Stimulated activated CD4-positive, alpha-beta T cell treated with anti-CD3 and anti-CD28 coated beads, Interleukin-1b, Interleukin-23, amount 100 ng/mL, for 4 hours (primary cell): ENCODE measurements at places on chromosomes 5 and 9.

DNA sequence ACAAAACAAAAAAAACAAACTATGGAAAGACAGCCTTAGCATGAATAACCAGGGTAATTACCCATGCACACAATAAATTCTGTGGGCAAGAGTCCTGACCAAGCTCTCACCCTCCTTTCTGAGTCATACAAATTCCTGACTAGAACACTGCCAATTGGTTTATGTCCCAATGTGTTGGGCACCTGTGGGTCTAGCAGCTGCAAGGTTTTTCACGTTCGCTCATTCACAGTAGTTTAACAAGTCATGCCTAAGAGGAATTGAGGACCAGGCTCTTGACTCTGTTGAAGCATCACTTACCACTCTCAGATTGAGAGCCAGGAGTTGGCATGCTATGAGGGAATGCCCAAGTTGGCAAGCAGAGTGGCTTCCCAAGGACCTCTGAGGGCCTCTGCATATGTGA, 205.5 kb upstream of the SLC24A2 start:
- DNase-seq: no peak

GRCh38 chr5:137264573-137264972, 234.6 kb downstream of the SPOCK1 start:
- DNase-seq: no peak

GRCh38 chr5:31811210-31811609, 172.3 kb downstream of the PDZD2 start:
- DNase-seq: no peak

DNA sequence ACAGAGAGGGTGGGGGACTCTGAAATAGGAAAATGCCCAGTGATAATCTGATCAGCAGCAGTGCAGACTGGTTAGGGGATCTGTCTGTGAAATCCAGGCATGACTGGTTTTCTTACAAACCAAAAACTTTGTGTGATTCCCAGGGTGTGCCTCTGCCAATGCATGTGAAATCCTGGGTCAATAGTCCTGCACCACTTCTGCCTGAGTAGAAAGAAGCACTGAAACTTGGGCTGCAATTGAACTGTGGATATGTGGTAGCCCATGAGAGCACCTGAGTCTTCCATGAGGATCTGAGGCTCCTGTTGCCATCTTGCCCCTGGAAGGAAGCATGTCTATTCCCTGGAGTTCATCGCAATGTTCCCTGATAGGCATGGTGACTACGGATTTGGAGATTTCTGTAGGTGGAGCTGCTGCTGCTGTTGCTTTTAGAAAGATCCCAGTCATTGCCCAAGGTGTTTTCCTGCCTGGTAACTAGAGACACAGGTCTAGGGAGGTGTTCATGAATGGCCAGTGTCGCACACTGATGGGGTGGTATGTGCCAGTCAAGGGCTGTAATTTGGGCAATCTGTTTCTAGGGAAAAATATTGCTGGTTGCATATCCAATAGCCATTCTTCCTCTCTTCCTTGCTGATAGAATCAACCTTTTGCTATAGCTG, 146.7 kb downstream of the CARTPT start:
- no peak for DNase-seq

- no peak for DNase-seq
Measured at GRCh38 chr9:23769307-23769935, 56.6 kb downstream of the ELAVL2 start.

DNA sequence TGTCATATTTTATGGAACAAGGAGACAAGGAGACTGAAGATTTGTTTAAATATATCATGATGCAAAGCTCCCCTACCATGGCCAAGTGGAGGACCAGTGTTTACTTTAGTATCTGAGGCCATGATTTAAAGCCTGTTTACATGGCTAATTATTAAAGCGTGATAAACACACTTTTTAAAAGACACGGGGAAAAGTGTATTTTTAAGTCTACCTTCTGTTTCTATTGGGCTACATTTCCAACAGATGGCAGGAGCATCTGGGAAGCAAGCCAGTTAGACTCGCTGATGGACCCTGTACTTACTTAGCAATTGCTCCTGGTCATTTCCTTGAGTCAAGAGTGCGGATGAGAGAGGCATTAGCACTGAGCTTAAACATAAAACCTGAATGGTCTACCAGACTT, 480.3 kb upstream of the SEMA6A start:
- DNase-seq: no peak

- no peak for DNase-seq
Measured at GRCh38 chr5:149397530-149397929, 18.4 kb upstream of the IL17B start.

DNA sequence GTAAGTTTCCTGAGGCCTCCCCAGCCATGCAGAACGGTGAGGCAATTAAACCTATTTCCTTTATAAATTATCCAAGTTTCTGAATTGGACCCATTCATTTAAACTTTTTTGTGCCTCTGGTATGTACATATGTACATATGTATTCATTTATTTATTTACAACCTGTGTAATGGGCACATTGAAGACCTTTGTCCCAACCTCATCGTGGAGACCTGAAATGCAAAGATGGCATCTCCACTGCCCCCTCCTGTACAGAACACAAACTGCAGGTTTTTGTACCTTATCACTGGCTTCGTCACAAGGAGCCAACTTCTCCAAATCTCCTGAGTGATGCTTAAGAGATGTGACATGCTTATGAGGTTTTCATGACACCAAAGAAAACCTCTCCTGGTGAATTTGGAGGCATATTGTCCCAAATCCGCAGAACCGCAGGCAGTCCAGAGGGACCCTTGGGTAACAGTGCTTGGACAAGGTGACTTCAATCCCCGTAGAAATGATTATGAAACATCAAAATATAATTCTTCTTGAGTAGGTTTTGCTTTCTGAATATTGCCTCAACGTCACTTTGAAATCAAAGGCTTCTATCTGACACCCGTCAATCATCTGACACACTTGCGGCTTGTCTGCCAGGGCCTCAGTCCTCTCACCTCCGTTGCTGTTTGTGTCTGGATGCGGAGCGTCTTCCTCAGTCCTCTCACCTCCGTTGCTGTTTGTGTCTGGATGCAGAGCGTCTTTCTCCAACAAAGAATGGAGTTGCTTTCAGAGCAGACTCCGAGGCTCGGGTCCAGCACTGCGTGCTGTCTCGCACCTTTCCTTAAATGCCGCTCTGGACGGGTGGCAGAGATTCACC, 135.0 kb upstream of the IRX4 start:
- DNase-seq: peak; percentile 5

GRCh38 chr5:89324990-89325389, 442.0 kb upstream of the MEF2C start:
- no peak for DNase-seq

DNA sequence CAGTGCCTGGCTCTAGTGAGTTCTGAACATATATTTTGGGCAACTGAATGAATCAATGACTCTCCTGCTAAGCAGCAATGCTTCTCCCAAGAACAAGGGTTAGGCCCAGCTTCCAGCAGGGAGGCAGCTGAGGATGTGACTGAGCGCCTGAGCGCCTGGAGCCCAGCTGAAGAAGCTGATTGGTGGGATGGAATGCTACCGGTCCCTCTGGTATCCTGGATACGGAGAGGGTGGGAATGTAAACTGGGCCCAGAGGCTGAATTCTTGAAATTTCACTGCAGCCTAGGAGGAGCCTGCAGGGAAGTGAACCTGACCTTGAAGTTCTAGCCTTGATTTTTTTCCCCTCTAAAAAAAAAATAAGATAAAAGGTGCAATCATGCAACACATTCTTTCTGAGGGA, 43.2 kb downstream of the WWC1 start:
- no peak for DNase-seq

DNA sequence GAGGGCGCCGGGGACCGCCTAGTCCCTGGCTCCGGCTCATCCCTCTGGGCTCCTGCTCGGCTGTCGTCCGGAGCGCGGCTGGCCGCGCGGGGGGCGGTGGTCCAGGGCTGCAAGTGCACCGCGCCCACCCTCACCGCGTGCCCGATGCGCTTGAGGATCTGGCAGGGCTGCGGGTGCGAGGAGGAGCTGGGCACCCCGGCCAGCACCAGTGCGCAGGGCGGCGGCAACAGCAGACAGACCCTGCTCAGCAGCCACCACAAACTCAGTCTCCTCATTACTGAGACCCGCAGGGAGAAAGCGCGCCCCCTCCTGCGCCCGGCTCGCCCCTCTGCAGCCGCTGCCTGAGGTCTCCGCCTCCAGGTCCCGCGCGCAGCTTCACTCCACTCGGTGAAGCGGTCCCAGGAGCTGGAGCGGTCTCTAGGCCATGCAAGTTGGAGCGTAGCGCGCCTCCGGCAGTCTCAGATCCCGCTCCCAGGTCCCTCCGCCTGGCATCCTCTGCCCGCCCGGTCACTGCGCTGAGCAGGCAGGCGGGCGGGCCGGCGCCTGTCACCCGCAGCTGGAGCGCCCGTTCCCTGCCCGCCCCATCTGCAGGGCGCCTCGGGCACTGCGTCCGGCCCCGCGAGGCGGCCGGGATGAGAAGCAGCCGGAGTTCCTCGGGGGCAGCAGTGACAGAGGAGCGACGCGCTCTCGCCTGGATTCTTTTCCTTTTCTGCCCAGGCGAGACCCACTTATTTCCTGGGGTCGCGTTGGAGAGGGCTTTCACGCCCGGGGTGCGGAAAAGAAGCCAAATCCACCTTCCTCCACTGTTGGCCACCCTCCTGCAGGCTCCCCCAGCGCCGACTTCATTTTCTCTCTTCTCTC, 512 bp downstream of the GRIN3A start:
- DNase-seq: no peak

DNA sequence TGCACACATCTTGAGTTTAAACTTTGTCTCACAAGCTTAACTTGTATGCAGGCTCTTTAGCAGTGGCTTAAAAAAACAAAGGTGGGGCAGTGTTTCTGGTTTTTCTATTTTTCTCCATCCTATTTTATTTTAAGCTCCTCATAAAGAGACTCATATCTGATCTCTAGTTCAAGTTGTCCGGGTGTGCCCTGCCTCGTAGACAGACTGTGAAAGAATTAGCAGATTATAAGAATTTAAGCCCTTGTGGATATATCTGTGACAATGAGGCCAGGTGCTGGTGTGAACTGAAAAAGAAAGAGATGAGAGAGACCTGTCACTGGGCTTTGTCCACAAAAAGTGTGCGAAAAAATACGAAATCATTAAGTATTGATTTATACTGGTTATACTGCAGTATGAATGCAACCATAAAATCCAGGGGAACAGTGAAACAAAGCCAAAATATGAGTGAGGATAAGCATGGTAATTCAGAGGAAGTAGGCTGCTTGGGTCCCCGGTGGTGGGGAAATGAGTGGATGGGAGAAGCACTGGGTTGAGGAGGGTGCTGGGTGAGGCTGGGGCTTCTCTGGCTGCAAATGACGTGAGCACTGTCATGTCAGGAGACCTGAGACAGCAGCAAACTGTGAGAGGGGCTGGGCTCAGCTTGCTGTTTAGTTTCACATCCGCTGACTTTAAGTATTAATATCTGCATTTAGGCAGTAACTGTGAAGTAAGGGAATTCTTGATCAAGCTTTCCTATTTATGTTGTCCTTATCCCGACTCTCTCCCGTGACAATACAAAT, 179.7 kb upstream of the ANKRD55 start:
- DNase-seq: no peak

DNA sequence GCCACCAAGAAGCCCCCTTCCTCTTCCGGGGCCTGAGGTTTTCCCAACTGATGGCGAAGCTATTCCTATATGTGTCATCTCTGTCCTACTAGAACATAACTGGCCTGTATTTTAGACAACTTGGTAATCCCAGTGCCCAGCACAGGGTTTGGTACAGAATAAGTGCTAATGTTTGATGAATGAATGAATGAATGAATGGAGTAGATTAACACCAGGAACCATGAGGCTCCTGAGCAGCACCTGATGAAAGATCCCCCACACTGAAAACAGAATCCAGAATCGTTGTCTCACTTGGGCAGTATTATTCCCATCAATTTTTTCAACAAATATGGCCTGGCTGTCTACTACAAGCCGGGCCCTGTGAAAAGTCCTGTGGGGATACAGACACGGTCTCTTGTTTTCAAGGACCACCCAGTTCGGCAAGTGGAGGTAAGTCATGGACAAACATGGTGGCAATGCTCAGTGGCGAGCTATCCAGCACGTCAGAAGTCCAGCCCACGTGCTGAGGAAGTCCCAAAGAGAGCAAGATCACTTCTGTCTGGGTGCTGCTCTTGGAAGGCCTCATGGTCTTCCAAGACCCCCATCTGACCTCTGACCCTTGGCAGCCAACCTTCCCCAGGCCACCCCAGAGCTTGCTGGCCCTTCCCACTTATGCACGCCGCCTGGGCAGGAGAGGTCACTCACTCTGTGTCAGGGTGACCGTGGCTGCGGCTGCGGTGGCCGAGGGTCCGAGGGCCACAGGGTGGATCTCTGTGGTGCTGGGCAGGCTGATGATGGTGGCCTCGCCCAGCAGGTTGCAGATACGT, 1.0 kb downstream of the NAIF1 start:
- no peak for DNase-seq

DNA sequence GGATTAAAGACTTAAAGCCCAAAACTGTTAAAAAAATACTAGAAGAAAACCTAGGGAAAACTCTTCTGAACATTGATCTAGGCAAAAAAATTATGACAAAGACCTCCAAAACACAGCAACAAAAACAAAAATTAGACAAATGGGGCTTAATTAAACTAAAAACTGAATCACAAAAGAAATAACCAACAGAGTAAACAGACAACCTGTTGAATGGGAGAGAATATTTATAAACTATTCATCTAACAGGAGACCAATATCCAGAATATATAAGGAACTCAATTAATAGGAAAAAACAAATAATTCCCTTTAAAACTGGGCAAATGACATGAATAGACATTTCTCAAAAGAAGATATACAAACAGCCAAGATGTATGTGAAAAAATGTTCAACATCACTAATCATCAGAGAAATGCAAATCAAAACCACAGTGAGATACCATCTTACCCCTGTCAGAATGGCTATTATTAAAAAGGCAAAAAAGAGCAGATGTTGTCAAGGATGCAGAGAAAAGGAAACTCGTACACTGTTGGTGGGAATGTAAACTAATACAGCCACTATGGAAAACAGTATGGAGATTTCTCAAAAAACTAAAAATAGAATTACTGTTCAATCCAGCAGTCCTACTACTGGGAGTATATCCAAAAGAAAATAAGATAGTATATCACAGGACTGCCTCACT, 50.2 kb upstream of the TLX3 start:
- DNase-seq: no peak

DNA sequence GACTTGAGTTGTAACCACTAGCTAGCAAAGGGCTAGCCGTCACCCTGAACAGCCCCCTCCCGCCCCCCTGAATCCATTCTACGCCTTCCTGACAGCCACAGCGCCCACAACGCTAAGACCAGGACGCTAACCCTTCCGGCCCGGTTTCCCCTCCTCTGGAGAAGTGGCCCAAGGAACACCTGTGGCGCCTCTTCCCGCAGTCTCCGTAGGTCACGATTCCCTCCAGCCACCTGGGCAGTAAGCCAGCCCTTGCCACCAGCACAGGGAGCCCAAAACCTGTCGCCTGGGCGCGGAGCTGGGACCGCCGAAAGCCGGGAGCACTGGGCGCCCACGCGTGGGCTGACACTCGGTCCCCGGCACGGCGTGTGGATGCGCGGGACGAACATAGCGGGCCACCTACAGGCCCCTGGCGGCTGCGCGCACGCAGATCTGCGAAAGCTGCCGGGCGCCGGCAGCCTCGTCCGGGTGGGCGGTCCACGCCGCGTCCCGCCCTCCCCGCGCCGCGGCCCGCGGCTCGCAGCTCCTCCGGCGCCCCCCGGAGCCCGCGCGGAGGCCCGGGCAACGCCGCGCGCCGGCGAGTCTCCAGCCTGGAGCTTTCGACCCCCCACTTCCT, 596 bp downstream of the IRF1 start:
- no peak for DNase-seq
